GM04504 (cell line): ENCODE measurements at places on chromosomes 3 and 15.

- peak; percentile 30 for DNase-seq
Observed at GRCh38 chr3:129123314-129124060, 1.9 kb upstream of the RAB43 start.

DNA sequence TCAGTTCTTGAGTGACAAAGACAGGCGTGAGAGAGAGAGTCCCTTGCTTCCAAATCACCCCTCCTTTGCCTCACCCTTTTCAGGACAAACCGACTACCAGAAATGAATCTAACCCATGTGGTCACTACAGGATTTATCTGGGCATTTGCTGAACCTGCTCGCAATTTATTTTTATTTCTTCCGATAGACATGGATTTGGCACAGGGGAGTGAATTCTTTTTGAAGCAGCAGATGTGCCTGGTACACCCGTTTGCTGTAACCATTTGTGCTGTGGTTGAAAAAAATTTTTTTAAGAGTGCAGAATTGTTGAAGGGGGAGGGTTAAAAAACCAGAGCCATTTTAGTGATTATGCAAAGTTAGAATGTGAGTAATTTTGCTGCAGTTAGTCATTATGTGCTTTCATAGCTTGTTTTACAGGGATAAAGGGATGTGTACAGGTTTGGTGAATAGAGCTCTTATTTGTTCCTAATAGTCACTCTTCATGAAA lies 442.0 kb downstream of the LPP start:
- DNase-seq: peak; percentile 73

DNA sequence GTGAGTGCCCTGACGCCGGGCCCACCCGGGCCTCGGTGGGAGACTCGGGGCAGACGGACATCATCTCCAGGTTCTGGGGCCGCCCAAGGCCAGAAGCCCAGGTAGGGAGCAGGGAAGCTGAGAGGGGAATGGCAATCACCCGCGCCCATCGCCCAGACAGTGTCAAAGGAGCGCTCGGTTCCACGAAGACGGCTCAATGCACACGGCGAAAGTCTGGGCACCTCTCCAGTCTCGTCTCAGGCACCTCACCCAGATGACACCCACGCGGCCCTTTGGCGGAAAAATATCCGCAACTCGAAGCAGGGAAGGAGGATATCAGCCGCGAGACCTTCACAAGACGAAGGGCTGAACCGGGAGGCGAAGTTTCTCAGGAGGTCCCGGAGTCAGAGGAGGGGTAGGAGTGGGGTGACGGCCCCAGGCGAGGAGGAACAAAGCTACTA lies 916 bp downstream of the IL17RD start:
- no peak for DNase-seq

DNA sequence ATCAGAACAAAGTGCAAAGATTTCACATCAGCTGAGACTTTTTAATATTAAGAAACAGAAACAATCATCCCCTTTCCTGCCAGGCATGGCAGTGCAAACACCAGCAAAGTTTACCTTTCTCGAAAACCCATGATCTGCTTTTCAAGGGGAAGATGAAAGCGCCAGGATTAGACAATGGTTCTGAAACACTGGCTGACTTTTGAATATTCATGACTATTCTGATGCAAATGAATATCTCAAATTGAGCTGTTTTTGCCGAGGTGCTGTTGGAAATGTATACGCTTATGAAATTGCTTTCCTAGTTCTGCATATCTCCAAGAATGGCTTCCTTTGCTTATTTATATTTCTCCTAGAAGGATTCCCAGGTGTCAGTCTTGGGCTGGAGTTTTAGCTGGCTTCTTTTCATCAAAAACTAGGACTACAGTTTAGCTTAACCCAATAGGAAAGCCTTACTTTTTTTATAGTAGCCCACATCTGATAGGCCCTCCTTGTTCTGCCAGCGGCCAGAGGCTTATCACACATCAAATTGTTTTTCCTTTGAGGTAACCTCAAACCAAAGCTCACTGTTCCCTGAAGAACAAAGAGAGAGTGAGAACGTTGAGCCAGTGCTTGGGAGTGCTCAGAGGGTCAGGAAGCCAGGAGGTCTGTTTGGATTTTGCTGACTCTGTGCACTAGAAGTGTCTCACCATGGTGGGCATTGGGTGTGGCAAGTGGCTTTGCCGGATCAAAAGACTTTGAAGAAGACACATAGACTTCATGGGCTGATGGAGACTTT lies 74.0 kb upstream of the PLCL2 start:
- DNase-seq: no peak

- DNase-seq: peak; percentile 35
Observed at GRCh38 chr15:33132722-33133345, 61.7 kb downstream of the FMN1 start.

GRCh38 chr15:34755419-34755773 lies 598 bp upstream of the GJD2 start:
- no peak for DNase-seq

DNA sequence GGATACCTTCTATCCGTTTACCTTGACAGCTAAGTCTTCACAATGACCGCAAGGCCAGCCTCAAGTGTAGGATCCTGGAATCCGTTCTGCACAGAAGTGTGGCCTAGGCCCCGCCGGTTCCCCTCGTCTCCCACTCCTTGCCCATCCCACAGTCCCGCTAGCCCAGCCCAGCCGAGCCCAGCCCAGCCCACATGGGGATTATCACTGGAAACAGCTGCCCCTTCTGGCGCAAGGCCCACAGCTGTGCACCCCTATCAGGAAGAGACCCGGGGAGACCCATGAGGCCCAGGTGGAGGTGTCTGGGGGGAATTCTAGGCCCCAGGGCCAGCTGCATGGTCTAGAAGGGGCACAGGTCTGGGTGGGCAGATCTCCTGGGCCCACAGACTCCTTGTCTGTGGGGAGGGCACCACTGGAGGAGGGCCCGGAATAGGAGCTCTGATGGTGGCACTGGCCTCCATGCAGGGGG lies 27.9 kb upstream of the KLF13 start:
- no peak for DNase-seq
